ENCODE measurements at places on chromosomes 6 and 20. TPM values are rescaled to one million over a fixed set of nuclear protein-coding genes. Genes with fewer than 3 reads are reported as not detected.

ZSCAN23 gene
- total RNA-seq, result 4.1 TPM

DNA sequence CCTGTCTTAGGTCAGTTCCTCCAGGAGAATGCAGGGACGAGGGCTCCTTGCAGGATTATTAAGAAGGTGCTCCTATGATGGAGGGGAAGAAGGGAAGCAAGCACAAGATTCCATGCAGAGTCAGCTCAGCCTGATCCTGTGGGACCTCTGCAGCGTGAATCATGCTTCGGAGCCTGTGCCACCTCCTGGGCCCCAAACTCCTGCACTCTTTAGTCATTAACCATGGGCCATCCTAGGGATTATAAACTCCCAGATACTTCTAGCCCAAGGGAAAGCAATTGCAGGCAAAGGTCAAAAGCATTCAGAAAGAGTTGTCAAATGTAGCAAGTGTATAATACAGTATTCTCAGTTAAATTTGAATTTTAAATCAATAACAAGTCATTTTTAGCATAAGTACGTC is 208.7 kb upstream of the PMEPA1 start:
- no peak overlapping the region for H3K27ac ChIP-seq
- no peaks in the 10 kb centered on the region for H3K27me3 ChIP-seq
- no peak overlapping the region for H3K4me3 ChIP-seq

DNA sequence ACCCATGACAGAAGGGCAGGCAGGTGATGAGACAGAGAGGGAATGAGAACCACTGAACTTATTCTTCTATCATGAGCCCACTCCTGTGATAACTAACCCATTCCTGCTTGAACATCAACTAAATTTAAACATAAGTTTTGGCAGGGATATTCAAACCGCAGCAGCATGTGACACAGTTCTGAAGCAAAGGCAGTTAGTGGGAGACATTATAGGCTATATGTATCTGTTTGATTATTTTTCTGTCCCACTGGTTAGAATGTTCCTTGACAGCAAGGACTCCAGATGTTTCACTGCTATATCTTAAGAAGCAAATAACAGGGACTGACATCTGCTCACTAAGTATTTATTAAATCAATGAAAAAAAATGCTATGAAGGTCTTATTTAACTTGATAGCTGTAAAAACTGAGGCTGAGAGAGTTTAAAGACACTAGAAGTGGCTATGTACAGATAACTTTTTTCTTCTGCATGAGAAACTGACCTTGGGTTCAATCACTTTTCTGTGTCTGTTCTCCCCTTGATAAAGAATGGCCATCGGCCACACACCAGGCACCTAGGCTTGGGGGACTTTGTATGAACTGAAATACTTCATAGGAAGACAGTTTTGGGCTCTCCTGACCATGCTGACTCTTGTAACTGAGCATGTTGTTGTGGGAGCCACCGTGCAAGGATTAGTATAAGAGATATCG is 90.9 kb downstream of the CEP162 start:
- DNase-seq, result no peak
- no peaks in the 10 kb centered on the region for H3K27me3 ChIP-seq
- no peaks in the 10 kb centered on the region for H3K4me1 ChIP-seq

DNA sequence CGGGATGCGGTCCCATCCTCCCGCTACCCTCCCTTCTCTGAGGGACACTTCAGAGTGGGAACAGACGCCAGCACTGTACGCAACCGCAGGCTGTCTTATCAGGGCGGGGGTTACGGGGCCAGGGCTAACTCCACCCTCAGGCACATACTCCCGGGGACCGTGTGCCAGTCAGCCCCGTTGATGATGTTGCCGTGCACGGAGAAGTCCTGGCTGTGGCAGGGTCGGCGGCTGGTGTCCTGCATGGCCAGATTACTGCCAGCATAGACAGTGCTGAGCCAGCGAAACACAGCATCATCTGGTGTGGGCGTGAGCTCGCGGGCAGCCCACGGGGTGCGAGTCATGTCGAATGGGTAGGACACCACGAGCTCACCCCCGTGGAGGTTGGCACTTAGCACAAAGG is 5.0 kb downstream of the CPXM1 start:
- H3K36me3 ChIP-seq, result peaks cover 38% of the 10 kb centered on the region
- H3K4me1 ChIP-seq, result no peaks in the 10 kb centered on the region
- H3K4me3 ChIP-seq, result no peak overlapping the region
- no peaks in the 10 kb centered on the region for H3K27me3 ChIP-seq

- no peaks in the 10 kb centered on the region for H3K4me1 ChIP-seq
- peaks cover 5% of the 10 kb centered on the region for H3K36me3 ChIP-seq
- DNase-seq, result no peak
- H3K27me3 ChIP-seq, result no peaks in the 10 kb centered on the region
- no peak overlapping the region for H3K4me3 ChIP-seq
- H3K27ac ChIP-seq, result no peak overlapping the region
Observed at GRCh38 chr6:134823710-134824034, 126.2 kb downstream of the ALDH8A1 start.

DNA sequence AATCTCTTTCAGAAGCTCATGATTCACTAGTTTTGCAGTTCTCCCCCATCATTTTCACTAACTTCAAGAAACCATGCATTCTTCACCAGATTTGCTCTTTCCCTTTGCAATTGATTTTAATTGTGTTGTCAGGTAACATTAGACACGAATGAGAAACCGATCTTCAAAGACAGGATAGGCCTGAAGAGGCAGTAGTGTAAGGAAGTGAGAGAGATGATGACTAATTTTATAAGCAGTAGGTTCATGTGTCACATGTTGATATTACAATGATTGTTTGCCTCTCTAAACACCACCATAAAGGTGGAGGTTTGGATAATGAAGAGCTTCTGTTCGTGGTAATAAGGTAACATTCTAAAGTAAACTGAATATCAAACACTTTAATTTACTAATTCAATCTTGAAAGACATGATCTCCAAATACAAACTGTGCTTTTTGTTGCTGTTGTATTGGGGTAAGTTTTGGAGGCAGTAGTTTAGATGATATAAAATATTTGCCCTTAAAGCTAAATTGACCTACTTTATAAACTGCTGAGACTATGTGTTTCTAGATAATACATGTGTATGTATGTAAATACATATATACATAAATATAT is 207.2 kb downstream of the PHACTR1 start:
- DNase-seq, result no peak
- no peaks in the 10 kb centered on the region for H3K36me3 ChIP-seq
- H3K4me3 ChIP-seq, result no peak overlapping the region
- no peaks in the 10 kb centered on the region for H3K4me1 ChIP-seq
- no peak overlapping the region for H3K27ac ChIP-seq

All from H9 (cell line).